ENCODE measurements at places on chromosomes 5 and 9.

GRCh38 chr9:116753389-116753788 is 66.3 kb downstream of the TRIM32 start:
- no peak for DNase-seq

DNA sequence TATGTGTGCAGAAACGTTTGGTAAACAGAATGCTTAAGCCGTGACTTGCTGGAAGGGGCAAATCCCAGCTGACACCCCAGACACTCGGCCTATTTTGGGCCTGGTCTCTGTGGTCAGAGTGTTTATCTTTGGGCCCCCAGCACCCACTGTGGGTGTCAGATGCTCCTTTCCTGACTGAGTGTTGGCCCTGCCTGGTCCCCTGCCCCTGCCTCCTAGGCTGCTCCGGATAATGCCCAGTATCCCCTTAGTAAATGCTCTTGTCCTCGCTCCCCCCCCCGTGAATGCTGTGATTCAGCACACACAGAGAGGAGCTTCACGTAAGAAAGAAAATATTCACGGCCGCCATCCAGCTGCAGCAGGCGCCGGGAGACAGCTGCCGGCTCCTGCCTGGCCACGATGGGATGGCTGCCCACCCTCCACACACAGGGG is 11.3 kb upstream of the ANGPTL2 start:
- peak; percentile 93 for DNase-seq

- peak; percentile 58 for DNase-seq
These were observed 12.4 kb downstream of the CBY3 start for GRCh38 chr5:179668391-179668790.

- no peak for DNase-seq
These were observed 25.0 kb downstream of the SH3TC2 start for GRCh38 chr5:149037817-149038216.
